ENCODE measurements at places on chromosomes 7 and 10.

DNA sequence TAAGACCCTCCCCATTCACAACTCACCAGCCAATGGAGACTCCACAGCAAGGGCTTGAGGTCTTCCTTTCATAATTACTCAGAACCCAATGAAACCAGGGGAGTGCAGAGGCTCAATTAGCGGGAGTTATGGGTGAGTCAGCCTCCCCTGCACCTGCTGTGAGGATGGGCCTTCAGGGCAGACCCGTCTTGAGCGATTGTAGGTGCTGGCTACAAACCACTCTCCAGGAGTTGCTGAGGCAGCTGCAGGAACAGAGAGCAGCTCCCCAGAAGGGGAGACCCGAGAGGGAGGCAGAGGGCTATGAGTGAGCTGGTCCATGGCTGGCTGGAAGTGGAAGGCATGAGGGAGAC lies 58.5 kb upstream of the SORCS3 start:
- DNase-seq: peak; percentile 40

DNA sequence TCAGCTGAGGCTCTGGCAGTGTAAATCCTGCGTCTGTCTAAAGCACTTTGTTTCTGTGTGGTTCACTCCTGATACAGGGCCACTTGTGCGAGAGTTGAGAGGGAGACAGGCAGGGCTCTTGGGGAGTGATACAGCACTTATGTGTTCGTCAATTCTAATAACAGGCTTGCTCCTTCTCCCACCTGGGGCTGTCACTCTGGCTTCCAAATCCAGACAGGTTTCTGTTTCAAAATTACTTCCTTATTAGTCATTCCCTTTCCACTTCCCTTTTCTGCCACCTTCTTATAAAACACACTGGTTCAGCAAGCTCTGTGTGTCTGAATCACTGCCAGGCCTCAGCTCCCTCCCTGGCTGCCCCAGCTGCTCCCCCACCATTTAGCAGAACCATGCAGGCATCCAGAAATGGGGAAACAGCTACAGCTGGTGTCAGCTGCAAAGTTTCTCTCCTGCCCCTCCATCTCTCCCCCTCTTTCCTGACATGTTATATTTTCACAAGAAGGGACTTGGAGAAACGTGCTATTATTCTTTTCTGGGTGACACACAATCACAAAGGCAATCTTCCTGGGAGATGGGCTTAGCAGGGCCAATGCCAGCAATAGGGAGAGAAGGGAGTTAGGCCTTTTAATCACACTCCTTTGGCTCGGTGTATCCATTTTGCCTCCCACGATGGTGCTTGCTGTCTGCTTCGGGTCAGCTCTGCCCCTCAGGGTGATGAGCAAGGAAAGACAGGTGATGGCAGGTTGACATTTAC lies 58.4 kb upstream of the ZNRF2 start:
- peak; percentile 97 for DNase-seq

DNA sequence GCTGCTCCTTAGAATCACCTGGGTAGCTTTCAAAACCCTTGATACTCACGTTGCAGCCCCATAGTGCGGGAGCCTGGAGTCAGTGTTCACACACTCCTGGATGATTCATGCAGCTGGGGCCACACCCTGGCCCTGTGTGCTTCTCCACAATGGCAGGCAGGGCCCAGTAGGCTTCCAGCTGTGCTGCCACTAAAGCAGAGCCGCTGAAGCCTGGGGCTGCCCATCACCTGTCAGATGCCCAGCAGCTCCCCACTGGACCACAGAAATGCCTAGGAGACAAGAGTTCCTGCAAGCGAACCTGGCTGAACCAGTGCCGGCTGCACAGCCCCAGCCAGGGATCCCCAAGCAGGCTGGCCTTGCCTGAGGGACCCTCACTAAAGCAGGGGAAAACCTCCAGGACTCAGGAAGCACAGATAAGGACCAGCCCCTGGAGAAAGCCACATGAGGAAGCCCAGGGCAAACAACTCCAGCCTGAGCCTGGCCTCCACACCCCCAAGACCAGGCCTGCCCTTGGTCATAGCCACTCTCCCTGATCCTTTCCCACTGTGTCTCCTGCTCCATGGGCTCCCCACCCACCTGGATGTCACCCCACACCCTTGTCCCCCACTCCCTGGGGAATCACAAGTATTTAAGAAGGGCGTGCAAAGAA lies 111.9 kb downstream of the GRID1 start:
- DNase-seq: peak; percentile 9

- DNase-seq: no peak
These were observed 34.0 kb upstream of the DKK1 start for GRCh38 chr10:52280051-52280450.

GRCh38 chr7:33926535-33926934 lies 21.2 kb downstream of the BMPER start:
- no peak for DNase-seq

GRCh38 chr10:96290368-96291133 lies 13.7 kb upstream of the DNTT start:
- no peak for DNase-seq

GRCh38 chr10:133274751-133275683 lies 1.7 kb downstream of the ADAM8 start:
- DNase-seq: peak; percentile 87

DNA sequence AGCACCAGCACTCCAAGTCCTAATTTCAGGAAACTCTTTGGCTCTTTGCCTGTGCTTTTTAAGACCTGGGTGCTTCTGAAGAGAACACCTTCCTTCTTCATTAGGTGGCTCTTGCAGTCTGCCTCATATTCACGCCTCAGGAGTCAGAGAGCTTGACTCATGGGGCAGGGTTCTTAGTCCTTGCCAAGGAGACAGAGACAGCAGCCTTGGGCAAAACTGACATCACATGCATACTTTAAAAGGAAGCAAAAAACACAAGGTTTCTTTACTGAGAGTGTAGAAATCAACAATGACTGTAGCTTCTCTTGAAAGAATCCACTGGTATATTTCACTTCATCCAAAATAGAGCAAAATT lies 780.6 kb downstream of the INHBA start:
- peak; percentile 98 for DNase-seq

- no peak for DNase-seq
These were observed 7.7 kb downstream of the MACROH2A2 start for GRCh38 chr10:70060389-70060788.

DNA sequence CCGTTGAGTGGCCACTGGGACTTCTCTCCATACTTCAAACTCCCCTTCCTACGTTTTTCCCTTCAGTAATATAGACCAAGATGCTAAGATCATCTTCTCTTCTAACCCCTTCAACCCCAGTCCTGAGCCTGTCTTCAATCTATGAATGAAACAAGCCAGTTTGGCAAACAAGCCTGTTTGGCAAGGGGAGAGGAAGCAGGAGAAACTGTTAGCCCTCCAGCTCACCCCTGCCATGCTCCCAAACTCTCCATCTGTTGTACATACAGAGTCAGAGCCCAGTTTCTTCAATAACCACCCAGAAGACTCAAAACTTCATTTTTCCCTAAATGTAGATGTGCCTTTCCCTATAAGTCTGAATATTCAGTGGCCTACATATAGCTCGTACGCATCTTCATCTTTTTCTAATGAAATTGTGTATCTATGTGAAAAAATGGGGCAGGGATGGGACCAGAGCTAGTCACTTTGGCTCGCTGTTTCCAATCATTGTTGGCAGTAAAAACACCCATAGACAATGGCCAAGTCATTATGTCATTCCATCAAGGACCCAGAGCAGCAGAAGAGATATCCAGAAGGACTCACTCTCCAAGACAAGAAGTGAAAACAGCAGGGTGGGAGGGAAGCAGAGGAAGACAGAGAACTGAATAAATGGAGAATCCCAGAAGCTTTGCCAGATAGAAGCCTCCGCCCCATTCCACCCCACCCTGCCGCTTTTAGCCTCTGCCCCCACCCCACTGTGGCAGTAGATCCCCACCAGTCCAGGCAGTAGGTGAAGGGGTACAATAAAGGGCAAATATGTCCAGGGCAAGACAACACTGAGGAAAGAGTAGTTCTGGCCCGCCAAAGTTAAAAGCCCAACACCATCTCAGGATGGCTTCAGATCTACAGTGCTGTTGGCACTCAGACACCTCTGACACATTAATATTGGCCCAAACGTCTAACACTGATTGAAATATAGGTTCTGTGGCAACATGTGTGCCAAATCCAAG lies 87.3 kb downstream of the DOCK4 start:
- no peak for DNase-seq

DNA sequence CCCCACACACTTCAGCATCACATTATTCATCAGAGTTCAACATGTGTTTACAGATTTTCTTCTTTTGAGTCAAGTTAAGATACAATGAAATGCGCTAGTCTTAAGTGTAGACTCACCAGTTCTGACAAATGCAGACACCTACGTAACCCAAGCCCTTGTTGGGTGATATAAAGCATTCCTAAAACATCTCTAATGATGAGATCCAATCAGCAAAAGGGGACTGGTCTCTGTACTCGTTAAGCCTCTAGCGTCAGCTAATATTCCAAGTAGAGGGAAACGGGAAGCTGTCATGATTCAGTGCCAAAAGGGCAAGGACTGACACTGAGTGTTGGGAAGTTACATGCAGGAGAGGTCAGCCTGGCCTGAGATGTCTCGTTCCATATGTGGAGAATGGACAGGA lies 38.7 kb upstream of the TRIL start:
- no peak for DNase-seq

DNA sequence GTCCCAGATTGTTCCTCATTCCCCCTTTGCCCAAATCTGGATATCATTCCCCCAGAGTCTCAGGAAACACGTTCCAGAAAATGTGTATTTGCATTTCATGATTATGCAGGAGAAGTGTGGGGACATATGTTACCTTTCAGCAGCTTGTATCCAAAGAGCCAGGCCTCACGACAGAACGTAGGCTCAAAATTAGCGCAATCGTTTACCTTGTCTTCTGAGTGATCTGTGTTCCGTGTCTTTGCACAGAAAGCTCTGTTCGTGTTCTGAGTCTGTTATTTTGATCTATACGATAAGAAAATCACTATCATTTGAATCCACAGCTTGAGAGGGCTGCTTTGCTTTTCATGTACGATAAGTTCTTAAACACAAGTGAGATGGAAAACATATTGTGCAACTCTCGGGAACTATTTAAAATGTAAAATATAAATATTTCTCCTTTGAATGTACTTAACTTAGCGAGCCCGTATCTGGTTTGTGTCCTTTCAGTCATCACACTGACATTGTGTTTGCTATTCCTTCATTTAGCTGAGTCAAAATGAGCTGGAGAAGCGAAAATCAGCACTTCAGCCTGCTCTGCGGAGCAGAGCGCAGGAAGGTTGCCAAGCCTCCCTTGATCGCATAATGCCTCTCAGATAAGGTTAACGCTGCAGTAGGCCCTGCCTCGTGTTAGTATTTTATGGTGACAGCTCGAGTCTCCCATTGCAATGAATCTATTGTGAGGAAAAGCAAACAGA lies 80.2 kb upstream of the CACNB2 start:
- no peak for DNase-seq

DNA sequence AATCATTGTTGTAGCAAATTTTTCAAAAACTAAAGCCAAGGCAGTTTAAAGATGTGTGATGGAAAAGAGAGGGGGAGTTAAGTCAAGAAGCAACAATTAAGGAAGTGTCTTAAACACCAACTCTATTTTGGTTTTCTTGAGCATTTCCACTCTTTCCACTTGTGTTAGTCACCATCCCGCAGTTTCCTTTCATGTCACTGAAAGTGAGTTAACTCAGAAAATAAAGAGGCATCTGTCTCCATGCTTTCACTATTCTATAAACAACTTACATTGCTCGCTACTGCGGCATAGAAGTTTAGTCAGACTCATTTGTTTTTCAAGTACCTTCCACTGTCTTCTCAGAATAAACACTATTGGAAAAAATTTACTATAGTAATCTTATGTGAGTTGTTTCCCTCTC lies 284.9 kb upstream of the SEMA3D start:
- DNase-seq: peak; percentile 17

DNA sequence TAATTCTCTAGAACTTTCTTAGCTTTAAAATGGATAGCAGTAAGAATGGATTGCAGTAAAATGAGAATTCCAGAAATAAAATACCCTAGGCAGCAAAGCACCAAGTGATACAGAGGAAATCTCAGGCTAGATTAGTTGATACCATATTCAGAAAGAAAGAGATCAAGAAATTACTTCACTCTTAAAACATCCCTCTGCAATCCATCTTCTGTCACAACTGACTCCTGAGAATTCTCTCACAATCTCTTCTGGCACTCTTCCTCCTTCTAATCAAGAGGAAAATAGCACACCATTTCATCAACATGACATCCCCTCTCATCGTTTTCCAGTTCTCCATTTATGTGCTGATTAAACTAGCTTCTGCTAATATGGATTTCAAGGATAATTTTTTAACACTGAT lies 42.2 kb upstream of the LAMB1 start:
- no peak for DNase-seq

DNA sequence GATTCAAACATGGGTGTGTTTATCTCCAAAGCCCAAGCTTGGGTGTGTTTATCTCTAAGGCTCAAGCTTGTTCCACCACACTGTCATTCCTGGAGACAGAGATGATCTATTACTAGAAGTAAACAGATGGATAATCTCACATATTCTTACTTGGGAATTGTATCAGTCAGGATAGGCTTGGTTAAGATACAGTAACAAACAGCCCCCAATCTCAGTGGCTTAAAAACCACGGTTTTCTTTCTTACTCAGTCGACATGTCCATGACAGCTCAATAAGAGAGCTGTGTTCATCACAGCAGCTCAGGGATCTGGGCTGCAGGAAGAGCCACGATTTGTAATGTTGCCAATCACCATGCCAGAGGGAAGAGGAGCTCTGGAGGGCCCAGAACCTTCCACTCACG lies 38.5 kb upstream of the LOXL4 start:
- DNase-seq: no peak

GRCh38 chr7:45663167-45663921 lies 89.2 kb downstream of the ADCY1 start:
- no peak for DNase-seq

DNA sequence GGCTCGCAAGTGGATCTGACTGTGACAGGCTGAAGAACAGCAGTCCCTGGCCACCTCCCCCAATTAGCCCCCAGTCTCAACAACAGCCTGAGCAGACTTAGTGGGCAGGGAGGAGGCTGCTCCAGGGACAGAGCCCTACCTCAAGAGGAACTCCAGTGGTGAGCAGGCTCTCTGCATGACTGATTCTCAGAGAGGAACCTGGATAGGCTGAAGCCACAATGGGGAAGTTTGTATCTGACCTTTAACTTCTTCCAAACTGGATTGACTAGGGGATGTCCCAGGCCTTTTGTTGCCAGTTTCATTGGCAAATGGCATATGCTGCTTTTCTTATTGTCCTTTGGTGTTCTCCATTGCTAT lies 93.0 kb downstream of the ARHGAP22 start:
- DNase-seq: no peak

DNA sequence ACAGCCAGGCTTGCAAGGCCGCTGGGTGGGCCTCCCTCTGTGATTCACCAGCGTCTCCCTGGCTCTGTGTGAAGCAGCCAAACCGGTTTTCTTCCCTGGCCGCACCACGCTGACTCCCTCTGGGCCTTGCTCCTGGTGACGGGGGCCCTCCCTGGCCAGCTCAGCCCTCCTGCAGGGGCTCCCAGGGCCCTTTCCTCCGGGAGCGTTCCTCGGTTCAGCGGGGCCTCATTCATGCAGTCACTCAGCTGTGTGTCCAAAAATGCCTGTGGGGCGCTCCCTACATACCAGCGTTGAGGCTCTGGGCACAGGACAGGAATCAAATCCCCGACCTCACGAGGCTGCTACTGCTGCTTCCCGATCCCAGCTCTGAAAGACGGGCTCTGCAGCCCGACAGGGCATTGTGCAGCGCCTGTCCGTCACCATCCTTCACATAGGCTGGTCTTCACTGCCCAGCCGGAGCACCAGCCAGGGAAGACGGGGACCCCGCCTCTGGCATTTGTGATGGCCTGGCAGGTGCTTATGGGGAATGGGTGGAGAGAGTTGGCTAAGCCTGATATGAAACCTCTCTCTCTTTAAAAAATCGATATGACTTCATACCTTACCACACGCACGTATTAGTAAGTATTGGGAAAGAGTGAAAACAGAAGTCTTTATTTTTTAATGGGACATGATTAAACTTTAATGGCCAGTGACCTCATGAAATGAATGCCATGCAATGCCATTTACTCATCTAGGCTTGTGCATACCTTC lies 110.0 kb upstream of the SHH start:
- DNase-seq: peak; percentile 75

Measured in mammary epithelial cell (primary cell).